AG04449 (cell line): ENCODE measurements at places on chromosomes 5 and 9.

- DNase-seq, result no peak
Observed at GRCh38 chr5:149886060-149886459, 58.5 kb downstream of the PDE6A start.

GRCh38 chr9:133540698-133541025, 6.2 kb downstream of the ADAMTSL2 start:
- no peak for DNase-seq

GRCh38 chr5:144487207-144487606, 316.5 kb downstream of the KCTD16 start:
- no peak for DNase-seq

- no peak for DNase-seq
Observed at GRCh38 chr5:126973193-126973592, 57.2 kb downstream of the MARCHF3 start.

DNA sequence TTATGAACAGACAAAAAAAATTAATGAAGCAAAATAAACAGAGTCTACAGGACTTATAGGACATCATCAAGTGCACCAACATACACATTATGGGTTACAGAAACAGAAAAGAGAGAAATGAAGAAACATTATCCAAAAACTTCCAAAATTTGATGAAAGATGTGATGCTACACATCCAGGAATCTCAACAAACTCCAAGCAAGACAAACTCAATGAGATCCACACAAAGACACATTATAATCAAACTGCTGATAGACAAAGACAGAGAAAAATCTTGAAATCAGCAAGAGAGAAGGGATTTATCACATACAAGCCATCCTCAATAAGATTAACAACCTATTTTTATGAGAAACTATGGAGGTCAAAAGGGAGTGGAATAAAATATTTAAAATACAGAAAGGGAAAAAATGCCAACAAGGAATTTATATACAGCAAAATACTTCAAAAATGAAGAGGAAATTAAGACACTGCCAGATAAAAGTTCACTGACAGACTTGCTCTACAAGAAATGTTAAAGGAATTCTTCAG, 101.0 kb downstream of the NR2F1-AS1 start:
- no peak for DNase-seq

- no peak for DNase-seq
Observed at GRCh38 chr9:83981126-83981871, 694 bp downstream of the RMI1 start.

DNA sequence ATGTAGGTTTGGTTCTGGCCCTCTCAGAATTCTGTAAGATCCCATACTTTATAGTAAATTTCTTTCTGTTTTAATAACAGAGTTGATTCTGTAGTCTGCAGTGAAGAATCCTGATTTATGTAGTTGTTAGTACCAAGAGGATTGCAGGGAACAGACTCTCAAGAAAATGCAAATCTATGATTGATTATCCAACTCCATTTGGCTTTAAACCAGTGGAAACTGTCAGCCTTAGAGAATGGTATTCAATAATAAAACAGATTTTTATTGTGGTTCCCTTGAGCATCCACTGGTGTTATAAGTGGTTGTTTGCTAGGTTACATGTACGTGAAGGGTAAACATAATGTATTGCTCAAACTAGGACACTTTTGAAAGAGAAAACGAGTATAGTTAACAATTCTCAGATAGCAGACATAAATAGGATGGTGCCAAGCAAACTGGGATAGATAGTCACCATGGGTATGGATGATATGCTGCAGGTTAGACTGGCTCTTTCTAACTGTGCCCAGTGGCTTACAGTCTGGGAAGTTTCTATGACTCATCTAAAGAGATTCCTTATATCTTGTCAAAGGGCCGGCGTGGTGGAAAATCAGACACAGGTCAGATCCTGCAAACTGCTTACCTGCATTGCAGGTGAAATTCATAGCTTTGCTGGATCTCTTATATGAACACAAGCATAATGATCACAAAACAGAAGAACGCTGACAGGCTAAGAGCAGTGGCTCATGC, 41.7 kb upstream of the RPS23 start:
- DNase-seq, result no peak

- DNase-seq, result no peak
Observed at GRCh38 chr9:115593587-115594091, 475.7 kb upstream of the TNC start.

- no peak for DNase-seq
Observed at GRCh38 chr5:43036409-43036808, 3.7 kb downstream of the ANXA2R start.

GRCh38 chr5:53253421-53253871, 143.9 kb upstream of the MOCS2 start:
- peak; percentile 55 for DNase-seq

- no peak for DNase-seq
Observed at GRCh38 chr9:91103931-91104330, 257.8 kb downstream of the AUH start.

GRCh38 chr9:132063281-132063680, 16.4 kb downstream of the MED27 start:
- no peak for DNase-seq

DNA sequence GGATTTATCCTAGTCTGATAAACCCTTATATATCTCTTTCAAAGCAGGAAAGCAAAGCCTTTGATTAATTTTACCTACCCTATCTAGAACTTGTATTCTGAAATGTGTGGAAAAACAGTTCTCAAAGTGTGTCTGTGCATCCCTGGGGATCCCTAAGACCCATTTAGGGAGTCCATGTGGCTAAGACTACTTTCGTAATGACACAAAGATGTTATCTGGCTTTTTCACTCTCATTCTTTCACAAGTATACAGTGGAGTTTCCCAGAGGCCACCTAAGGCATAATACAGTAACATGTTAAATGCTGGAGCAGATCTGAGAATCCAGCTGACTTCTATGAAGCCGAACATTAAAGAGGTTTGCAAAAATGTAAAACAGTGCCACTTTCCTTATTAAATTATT, 54.3 kb upstream of the TNFSF15 start:
- DNase-seq, result no peak

DNA sequence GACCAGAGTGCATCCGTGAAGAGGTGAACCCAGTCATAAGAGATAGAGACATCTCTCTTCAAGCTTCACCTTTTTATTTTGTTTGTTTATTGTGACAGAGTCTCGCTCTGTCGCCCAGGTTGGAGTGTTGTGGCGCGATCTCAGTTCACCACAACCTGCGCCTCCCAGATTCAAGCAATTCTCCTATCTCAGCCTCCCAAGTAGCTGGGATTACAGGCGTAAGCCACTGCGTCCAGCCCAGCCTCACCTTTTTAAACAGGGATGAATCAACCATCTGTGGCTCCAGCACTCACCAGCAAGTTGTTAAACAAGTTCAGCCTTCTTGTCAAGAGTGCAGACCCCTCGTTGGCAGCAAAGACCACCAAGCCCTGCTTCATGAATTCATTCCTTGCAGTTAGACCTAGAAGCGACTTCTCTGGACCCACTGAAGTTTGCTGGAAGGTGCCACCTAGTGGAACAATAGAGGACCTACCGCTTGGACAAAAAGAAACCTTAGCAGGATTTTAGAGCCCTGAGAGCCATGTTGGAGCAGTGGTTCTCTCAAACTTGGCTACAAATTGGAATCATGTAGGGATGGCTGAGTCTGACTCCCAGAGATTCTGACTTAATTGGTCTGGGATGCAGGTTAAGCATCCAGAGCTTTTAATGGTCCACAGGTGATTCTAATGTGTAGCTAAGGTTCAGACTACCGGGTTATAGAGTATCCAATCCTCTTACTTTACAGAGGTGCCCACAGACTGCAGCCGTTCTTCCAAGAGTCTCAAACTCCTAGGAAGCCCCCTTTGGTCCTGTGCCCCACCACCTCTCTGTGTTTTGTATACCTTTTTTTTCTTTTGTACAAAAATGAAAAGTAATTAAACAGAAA, 10.5 kb upstream of the GALNT10 start:
- DNase-seq, result no peak

DNA sequence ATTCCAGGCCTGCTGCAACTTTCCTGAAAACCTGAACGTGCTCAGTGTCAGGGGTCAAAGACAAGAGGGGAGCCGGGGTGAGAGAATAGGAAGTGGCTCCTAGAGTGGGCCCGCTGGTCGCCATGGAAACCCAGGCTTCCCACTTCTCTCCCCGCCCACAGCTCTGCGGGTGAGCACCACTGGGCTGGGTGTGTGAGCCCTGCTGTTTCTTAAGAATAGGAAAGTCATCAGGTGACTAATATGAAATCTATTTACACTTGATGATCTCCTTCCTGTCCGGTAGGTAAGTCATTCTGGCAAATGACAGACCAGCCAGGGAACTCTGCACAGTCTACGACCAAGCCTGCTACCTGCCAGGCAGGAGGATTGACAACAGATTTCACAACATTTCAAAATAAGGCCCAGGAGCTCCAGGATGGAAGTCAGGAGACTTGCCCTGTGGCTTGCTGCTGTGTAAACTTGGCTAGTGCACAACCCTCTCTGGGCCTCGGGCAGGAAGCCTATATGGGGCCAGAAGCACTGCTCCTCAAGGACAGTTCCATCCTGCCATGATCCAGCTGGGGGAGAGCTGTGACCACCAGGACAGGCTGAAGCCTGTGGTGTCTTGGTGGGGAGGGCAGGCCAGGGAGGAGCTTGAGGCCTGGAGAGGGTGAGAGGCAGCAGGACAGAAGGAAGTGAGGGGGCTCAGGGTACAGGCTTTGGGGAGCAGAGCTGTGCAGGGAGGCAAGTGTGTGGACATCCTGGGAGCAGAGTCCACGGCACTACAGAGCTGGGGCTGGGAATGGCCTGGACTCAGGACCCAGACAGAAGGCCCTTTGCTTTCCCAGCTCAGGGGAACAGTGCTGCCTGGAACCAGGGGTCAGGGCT, 60.6 kb downstream of the SHB start:
- DNase-seq, result no peak

DNA sequence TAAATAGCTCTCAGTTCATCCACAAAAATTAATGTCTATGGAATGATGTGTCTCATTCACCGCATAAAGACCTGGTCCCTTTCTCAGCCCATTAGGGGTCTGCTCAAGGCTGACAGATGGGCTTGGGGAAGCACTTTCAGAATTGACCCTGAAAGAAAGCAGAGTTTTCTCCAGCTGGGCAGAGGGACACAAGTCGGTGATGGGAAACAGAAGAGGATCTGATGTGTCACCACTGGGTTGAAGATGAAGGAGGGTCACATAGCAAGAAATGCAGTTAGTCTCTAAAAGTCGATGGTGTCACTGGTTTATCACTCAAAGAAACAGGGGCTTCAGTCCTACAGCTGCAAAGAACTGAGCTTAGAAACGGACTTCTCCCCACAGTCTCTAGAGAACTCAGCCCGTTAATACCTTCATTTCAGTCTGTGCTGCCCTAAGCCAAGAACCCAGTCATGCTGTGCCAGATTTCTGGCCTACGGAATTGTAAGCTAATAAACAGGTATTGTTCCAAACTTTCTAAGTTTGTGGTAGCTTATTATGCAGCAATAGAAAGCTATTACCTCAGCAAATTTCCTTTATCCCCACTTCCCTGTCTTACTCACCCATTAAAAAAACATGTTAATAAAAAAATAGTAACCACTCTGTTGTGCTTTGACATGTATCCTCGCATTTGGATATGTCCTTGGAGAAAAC, 64.6 kb downstream of the ADAMTS12 start:
- DNase-seq, result no peak

DNA sequence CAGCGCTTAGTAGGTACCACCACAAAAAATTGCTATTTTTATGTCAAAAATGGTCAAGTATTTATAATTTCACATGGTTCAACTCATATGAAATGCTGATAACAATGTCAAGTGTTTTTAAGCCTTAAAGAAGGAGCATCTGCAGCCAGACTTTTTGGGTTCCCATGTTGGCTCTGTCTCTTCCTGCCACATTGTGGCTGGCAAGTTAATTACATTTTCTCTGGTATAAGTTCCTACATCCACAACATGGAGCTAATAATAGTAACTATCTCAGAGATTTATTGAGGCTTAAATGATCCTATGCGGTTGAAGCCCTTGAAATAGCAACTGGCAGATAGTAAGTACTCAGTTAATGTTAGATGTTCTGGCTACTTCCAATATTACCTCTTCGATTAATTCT, 5.4 kb downstream of the ATP10B start:
- no peak for DNase-seq

GRCh38 chr5:168663276-168664004, 84.3 kb upstream of the PANK3 start:
- no peak for DNase-seq

GRCh38 chr5:116418774-116419173, 155.8 kb downstream of the SEMA6A start:
- DNase-seq, result no peak

- DNase-seq, result no peak
Observed at GRCh38 chr5:111722140-111722539, 34.9 kb downstream of the NREP start.

- no peak for DNase-seq
Observed at GRCh38 chr9:137459601-137460362, 648 bp upstream of the NSMF start.

DNA sequence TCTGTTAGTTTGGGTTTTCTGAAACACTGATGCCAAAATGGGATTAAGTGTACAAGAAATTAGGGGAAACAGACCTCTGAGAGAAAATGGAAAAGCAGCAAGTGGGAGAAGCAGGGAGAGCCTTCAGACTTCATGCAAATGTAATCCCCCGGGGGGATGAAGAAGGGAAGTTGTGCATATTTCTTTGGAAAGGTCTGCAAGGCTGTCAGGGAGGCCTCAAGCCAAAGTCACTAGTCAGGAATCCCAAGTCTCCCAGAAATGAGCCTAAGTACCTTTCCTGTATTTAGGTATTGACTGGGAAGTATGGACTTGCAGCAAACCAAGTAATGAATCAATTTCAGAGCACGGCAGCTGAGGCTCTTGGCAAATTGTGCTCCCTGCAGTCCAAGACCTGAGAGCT, 2.2 kb downstream of the FTMT start:
- no peak for DNase-seq

GRCh38 chr9:84169240-84169639, 171.3 kb downstream of the SLC28A3 start:
- no peak for DNase-seq

GRCh38 chr9:80926611-80927010, 762.7 kb downstream of the TLE1 start:
- no peak for DNase-seq

- no peak for DNase-seq
Observed at GRCh38 chr5:35308421-35308820, 78.1 kb upstream of the PRLR start.

- DNase-seq, result no peak
Observed at GRCh38 chr5:154072414-154073171, 33.8 kb downstream of the MFAP3 start.

DNA sequence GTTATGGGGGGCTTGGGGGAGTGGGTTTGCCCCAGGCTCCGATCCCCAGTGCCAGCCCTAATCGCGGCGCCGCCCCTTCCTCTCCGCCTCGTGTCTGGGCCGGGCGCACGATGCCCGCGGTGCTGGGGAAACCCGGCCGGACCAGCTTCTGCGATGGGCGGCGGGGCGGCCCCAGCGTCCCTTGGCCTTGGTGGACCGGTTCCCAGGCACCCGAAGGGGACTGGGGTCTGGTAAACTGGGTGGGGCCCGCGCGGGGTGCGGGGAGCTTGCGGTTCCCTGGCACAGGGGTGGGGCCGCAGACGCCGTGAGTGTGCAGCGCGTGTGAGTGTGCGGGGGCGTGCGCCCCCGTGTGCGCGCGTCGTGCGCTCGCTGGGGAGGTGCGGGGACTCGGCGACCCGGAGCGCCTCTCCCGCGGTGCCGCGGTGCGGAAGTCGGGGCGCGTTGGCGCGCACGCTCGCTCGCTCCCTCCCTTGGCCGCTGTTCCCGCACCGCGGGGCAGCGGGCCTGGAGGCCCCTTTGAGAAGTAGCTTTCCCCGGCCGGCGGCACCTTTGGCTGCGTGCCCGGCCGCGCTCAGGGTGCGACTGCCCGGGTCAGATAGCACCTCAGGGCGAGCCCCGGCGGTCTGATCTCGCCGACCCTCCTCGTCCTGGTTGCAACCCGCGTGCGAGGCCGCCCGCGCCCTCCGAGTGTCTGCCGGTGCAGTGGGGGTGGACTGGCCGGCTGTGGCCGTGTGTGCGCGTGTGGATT, 568 bp downstream of the MACIR start:
- no peak for DNase-seq

- no peak for DNase-seq
Observed at GRCh38 chr9:119697996-119698395, 328.8 kb upstream of the BRINP1 start.
